ENCODE measurements at places on chromosomes 7 and 10.

DNA sequence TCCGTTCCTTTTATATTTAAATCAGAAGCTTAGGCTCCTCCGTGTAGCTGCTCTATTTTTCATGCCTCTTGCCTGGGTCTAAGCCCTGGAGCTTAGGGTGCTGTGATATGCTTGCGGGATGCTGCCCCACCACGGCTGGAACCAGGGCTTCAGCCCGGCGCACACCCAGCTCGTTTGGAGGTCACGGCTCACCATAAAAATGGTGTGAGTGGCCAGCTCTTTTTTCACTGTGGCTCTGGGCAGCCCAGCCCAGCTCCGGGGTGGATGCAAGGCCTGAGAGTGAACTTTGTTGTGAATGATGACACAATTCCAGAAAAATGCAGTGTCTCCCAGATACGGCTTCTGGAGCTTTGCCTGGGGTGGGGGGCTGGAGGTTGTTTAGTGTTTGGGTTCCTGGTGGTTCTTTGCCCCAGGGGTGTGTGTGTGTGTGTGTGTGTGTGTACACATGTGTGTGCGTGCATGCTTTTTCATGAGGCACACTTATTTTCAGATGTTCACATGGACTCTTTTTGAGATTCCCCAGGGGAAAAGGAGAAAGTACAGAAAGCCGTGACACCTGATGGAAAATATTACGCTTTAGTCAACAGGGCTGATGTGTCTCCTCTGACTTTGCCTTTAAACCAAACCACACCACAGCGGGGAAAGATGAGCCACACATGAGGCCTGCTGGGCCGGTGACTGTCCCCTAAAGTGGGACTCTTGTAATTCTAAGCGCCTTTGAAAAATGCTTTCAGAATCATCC is 46.2 kb downstream of the GRK5 start:
- no peak for DNase-seq

DNA sequence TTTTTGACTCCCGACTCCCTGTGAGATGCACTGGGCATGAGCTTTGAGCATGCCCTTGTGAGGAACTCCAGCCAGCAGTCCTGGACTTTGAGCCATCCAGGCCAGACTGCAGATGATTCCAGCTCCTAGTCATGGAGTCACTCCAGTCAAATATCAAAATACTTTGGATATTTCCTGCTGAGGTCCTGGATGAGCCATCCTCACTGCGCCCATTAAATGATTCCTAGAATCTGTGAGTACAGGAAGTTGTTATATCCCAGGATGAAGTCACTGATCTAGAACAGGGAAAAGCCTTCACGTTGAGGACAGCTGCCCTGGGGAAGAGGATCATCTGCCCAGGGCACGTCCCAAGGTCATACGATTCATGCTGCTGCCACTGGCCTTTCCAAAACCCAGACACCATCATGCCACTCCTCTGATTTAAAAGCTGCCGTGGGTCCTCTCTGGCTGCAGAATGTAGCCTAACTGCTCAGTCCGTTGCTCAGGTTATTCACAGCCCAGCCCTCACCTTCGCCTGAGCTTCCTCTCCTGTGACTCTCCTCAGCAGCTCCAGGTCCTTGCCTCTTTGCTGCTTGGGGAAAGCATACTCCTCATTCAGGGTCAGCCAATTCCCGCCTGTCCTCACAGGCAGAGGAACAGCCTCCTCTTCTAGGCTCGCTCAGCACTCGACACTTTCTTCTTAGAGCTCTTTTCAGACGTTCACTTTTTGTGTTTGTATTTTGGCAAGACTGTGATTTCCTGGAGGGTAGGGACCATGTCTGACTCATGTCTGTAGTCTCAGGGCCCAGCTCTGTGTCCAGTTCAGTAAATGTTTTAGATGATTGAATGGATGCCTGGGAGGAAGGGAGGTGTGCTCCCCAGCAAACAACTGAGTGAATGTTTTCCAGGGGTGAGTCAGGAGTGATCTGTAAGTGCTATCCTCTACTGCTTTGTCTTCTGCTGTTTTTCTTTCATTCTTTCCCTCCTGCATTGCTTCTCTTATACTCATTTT is 157.8 kb downstream of the SNX10 start:
- DNase-seq, result no peak

DNA sequence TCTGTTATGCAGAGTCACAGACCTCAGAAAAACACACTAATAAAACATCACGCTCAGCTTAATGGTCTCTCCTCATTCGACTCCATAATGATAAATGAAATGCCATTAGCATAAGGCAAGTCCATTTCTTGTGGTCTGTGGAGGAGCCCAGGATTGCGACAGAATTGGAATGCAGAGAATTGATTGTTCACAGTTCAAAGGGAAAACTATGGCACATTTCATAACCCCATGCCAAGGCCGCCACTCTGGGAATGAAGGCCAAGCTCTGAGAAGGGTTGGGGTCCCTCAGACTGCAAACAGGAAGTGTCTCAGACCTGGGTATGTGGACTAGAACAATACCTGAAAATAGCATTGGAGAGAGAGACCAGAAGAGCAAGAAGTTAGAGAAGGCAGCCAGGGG is 398.9 kb downstream of the ADRA2A start:
- no peak for DNase-seq

GRCh38 chr7:47433564-47433895 is 148.4 kb downstream of the TNS3 start:
- no peak for DNase-seq

- no peak for DNase-seq
Observed at GRCh38 chr10:111831058-111831457, 352.5 kb downstream of the GPAM start.

GRCh38 chr7:158110034-158110590 is 477.5 kb downstream of the PTPRN2 start:
- no peak for DNase-seq

- no peak for DNase-seq
Observed at GRCh38 chr7:100765250-100765649, 31.9 kb downstream of the ZAN start.

- no peak for DNase-seq
Observed at GRCh38 chr7:39504963-39505362, 61.2 kb upstream of the YAE1 start.

- DNase-seq, result no peak
Observed at GRCh38 chr10:72935361-72935760, 19.2 kb downstream of the PLA2G12B start.

DNA sequence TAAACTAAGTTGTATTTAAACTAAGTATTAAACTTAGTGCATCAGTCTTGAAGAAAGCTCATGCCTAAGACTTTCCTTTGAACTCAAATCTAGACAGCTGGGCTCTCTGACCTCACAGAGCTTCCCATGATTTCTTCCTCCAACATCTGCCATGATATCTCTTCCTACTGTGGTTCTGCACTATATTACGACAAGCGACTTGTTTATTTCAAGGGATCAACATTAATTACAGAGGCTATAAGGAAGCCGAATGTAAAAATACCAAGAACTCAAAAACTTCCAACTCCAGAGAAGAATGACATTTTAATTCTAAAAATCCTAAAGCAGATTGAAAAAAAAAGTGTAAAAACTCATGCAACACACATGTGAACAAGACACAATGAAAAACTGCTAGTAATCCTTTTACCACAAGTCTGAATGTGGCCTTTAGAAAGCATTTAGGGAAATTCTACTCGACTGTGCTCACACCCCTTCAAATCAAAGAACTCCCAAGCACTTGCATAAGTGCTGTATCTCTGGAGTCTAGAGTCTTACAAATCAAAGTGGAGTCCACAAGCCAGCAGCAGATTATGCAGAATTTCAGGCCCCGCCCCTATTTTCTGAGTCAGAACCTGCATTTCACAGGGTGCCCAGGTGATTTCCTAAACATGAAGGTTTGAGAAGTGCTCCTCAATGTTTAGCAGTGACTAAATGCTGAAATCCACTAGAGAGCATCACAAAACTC is 22.7 kb upstream of the WASHC2A start:
- no peak for DNase-seq

DNA sequence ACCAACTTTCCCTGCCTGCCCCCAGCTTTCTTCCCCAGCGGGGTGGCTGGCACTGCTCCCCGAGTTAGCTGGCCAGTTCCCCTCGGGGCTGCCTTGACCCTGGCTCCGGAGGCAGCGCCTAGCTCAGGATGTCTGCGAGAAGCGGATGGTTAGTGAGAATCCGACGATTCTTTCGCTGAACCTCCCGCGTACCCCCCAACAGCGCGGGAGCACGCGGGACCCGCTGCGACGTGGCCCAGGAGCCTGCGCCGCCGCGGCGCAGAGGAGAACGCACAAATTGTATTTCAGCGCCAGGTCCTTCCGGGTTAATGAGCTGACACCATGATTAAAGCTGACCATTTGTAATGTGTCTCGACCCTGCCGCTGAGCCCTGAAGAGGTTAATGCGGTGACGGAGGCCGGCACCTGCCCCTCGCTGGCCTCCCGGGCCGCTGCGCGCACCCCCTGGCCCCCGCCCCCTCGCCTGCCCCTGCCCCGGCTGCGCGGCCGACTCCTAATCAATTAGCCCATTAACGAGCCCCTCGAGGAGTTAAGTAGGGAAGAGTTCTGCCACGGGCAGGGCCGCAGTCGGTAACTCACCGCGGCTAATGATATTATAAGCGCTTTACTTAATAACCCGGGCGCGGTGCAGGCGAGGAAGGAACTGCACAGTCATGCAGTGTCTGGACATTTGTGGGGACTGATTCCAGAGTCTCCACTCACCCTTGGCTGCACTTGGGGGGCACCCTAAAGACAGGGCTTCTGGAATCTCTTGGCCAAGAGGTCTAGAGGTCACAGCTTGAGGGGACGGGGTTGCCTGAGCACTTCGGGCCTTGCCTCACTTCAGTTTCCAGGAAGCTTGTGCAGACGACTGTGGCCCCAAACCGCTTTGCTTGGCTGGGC is 1.7 kb upstream of the HMX2 start:
- no peak for DNase-seq

- no peak for DNase-seq
Observed at GRCh38 chr10:63264617-63265221, 131.6 kb downstream of the NRBF2 start.

DNA sequence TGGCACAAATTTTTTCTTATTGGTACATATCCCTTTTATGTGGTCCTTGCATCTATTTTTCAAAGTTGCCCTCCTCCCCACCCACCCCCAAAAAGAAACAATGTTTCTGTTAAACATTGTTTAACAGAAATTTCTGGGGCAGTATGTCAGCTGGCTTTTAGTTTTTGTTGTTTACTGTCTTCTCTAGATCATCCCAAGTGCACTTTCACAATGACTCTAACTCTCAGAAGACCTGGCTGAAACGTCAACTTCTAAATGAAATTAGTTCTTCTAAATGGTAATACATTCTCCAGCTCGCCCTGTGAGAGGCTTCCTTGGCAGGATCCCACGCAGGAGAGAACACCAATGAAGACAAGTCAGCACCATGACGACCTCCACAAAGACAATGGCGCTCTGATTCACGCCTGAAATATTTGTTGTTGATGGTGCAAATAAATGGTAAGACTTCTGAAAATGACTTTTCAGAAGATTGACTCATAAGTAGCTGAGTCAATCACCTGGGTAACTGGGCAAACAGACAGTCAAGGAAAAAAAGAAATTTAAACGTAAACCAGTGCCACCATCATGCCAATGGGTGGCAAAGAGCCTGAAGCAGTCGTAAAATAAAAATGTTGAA is 293.7 kb downstream of the FZD1 start:
- no peak for DNase-seq

DNA sequence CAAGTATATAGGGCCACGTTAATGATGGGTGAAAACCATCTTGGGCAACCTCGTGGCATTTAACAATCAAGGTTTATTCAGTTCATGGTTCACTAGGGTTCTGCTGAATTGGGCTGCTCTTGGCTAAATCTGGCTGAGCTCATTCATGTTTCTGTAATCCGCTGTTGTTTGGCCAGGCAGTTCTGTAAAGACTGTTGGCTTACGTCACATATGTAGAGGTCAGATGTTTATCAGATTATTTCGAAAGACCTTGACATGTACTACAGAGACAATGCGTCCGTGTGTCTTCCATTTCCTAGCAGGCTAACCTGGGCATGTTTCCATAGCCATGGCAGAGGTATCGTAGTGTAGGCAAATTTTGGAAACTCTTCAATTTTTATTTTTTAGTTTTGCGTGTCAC is 190.0 kb upstream of the ZWINT start:
- DNase-seq, result no peak

DNA sequence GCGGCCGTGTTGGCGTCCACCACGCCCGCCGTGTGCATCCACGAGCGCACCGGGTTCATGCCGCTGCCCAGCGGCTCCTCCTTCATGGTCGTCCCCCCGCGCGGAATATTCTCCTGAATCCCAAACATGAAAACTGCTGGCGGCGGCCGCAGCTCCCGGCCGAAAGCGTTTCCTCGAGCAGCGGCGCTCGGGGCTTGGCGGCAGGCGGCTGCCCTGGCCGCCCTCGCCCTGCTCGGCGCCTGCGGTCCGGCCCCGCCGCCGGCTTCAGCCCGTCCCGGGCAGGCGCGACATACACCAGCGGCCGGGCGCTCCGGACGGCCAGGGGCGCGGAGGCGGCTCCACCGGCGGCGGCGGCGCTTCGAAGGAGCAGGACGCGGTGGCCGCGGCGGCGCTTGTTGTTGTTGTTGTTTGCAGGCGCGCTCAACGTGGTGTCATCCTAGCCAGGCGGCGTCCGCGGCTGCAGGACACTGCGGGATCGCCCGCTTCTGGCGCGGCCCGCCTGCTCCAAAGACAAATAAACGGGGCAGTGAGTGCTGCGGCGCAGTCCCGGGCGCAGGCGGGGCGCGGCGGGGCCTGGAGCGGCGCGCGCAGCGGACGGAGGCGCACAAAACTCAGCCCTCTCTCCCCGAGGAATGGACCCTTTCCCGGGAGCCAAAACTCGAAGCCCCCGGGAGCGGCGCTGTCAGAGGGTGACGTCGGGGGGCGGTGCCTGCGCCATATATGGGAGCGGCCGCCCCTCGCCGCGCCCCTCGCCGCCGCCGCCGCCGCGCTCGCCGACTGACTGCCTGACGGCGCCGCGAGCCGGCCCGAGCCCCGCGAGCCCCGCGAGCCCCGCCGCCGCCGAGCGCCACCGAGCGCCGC is at the start of gene EBF3:
EBF3 (minus strand) TSS at position 634 of the 861 bp plus-strand sequence; CDS start at position 128, 506 bp downstream.
- DNase-seq, result no peak

- no peak for DNase-seq
Observed at GRCh38 chr7:27747589-27748368, 7.8 kb downstream of the TAX1BP1 start.

DNA sequence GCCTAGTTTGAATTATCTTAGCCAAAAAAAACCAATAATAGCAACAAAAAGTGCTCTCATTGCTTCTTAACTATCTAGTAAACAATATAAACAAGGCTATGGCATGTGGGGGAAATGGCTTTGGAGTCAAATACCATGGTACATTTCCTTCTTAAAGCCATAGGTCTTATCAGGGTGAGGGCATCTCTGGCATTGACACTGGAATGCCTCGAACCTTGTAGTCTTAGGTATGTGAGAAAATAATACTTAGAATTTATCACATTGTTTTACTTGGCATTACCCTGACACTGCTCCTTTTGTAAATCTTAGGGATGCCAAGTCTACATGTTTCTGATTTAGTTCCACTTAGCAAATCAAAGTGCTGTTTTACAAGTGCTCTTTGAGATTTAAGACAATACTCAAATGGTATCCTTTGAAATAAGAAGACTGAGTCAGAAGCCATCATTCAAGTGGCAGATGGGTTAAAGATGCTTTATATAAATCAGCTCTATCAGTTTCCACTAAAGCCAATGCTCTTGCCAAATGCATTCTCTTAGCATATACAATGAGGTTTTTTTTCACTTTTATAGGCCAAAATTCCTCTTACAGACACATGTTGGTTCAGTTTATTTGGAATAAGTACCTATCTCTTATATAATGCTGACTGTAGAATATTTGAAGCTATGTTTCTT is 155.2 kb downstream of the HPSE2 start:
- DNase-seq, result no peak

GRCh38 chr10:79073784-79074432 is 5.1 kb downstream of the ZMIZ1 start:
- no peak for DNase-seq

GRCh38 chr7:9488555-9488954 is 1055.1 kb downstream of the NXPH1 start:
- DNase-seq, result no peak

Data from stimulated activated CD8-positive, alpha-beta memory T cell treated with anti-CD3 and anti-CD28 coated beads, Interleukin-12 subunit alpha, Interleukin-12 subunit beta, amount 100 ng/mL, for 1 hour (primary cell).